ENCODE measurements at places on chromosomes 5 and 9.
A peak's percentile ranks its signal among the peaks of the same experiment; 100 is the strongest.

DNA sequence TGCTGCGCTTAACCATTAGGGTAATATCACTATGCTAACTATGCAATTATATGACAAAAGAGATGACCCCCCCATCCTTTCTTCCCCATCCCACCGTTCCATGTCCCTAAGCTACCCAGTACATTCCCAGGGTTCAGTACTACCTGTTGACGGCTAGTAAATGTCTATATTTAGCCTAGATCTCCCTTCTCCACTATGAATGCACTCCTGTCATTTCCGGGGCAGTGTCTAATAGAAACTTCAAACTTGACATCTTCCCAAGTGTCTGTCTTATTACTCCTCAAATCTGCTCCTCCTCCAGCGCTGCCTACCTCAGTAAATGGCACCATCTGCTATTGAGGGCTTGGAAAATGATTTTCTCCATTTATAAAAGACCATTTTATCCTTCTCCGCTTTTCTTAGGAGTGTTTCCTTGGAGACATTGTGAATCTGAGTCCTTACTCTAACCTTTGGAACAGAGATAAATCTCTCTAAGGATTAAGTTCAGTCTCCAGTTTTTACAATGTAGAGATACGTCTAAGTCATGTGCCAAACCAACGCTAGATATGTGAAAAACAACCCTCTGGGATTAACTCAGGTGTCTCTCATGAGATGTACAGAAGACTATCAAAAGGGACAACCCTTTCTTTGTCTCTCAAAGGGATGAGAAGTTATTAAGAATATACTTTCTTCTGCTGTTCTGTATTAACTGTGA, 114.9 kb downstream of the BNC2 start:
- DNase-seq, result peak; percentile 33

- DNase-seq, result no peak
Observed at GRCh38 chr9:72997387-72997995, 44.6 kb upstream of the ALDH1A1 start.

GRCh38 chr5:3187771-3188425, 407.7 kb upstream of the IRX1 start:
- no peak for DNase-seq

DNA sequence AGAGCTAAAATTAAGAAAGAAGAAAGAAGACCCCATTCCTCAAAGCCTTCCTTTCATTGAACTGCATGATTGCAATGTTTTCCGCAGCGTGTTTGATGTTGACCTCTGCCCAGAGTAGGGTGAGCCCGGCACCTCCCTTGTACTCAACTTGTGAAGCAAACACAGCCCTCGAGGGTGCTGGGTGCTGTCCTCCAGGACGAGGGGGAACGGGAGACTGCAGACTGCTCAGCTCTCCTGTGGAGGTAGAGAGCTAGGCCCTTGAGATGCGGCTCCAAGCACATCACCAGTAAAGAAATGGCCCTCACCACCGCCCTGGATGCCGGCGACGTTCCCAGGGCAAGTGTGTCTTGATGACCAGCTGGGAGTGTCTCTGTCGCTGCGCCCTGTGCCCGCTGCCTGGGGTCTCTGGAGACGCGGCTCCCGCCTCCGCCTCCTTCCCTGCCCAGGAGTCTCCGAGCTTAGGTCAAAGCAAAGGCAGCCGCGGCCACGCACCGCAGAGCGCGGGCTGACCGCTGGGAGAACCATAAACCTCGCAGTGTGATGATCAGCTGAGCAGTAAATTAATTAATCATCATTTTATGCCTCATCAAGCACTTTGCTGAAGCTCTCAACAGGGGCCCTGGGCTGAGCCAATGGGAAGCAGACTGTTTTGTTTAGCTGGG, 108.7 kb downstream of the IRX2 start:
- DNase-seq, result no peak

GRCh38 chr5:78504704-78505677, 143.6 kb downstream of the LHFPL2 start:
- DNase-seq, result peak; percentile 44

DNA sequence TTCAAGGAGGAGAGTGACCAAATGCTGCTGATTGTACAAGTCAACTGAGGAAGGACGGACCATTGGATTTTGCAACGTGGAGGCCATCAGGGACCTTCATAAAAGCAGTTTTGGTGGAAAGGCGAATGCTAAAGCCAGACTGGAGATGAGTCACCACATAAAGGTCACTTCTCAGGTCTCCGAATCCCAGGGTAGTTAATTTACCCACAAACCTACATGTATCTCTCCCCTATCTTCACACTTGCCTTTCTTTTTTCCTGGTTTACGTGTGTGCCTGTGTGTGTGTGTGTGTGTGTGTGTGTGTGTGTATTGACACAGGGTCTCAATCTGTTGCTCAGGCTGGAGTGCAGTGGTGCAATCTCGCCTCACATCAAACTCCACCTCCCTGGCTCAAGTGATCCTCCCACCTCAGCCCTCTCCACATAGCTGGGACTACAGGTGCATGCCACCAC, 4.6 kb upstream of the CTNNA1 start:
- DNase-seq, result no peak

DNA sequence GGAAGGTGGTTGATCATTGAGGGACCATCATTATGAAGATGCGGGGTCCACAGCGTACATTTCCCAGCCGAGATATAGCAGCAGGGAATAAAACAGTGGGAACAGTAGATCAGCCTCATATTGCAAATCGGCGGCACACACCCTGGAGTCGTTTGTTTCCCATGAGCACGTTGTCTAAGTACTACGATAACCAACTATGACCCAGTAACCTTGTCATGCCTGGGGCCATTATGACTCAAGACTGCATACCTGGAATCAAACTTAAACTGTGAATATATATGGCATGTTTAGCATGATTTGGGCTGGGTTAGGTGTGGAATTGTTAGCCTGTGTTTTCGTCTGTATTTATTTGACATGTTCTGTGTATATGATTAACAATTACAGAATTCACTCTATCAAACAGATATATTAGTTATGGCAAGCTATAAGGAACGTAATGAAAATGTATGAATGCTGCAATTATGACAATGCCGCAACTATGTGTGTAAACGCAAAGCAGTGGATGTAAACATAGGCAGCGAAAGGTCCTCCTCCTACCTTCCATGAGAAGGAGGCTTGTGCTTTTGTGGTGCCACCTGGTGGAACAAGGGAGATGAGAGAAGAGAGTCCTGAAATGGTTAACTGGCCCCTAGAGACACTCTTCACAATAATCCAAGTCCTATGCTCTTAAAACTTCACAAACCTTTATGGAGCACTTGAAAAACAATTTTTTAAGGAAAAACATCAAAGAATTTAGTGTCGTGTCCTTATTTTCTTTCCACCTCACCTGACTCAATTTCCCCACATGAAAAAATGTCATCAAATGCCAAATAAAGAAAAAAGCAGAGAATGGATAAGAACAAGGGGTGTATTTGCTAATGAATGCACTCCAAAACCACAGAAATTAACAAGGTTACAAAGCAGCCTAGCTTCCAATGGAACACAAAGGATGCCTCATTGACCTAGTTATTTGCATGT, 47.1 kb downstream of the SEMA5A start:
- DNase-seq, result no peak

GRCh38 chr5:40288800-40289485, 390.8 kb upstream of the PTGER4 start:
- no peak for DNase-seq

DNA sequence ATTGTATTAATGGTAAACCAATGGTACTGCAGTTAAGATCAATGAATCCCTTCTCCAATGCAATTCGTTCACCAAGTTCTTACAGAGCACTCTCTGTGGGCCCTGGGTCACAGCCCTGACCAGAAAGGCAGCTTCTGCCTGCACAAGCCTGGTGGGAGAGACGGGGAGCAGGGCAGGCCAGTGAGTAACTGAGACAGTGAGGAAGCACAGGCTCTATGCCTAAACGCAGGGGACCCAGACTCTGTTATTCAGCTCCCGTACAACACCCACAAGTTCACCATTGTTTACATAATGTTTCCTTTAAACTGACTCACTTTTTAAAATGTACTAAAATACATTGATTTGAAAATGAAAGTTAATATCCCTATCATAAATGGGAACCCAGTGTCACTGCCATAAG, 40.5 kb upstream of the CTSL start:
- DNase-seq, result no peak

- DNase-seq, result no peak
Observed at GRCh38 chr9:77392328-77392727, 215.0 kb downstream of the VPS13A start.
